ENCODE measurements at places on chromosomes 3 and 15. TPM values are rescaled to one million over a fixed set of nuclear protein-coding genes. Genes with fewer than 3 reads are reported as not detected.

The B3GNT5 gene
- total RNA-seq: 4.1 TPM

The XIRP1 gene
- 0.12 TPM for total RNA-seq

The P3H2 gene
- 95.5 TPM for total RNA-seq

The AHSG gene
- total RNA-seq: not detected

The SHC4 gene
- 1.0 TPM for total RNA-seq

The NME9 gene
- total RNA-seq: not detected

The ISL2 gene
- 4.4 TPM for total RNA-seq

The DGKG gene
- 14.4 TPM for total RNA-seq

DNA sequence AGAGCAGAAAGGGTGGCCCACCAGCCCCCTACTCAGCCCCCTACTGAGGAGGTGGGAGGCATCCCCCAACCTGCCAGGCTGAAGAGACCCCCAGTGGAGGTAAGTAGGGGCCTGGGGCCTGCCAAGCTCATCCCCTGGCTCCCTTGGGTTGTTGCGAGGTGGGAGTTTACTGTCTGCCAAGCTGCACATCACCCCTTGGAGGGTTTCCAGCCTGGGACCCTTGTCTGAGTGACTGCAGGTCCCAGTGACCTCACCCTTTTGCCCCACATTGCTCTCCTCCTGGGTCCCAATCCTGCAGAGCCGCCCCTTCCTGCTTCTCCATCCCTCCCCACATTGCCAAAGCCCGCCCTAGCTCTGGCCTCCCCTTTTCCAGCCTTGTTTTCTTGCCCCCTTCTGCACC, 1.0 kb upstream of the ALS2CL start:
- DNase-seq: no peak

- DNase-seq: peak; percentile 38
These were observed 122.5 kb upstream of the SPRED1 start for GRCh38 chr15:38130205-38130567.

- no peak for DNase-seq
These were observed 158.6 kb upstream of the FEZF2 start for GRCh38 chr3:62531981-62532380.

DNA sequence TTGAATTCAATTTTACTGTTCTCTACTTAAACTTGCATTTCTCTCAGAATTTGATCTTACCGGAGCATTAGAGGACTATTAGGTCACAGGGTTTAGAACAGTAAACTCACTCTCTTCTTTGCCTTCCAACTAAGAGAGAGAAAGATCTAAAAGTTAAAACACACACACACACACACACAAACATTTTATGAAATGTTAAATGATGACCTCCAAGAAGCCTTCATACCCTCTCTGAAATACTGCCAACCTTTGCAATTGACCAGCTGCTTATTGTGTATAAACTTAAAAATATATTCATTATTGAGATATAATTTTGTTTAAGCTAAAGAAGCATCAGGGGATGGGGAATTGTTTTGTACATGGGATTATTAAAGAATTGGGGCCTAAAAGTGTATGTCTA, 15.5 kb upstream of the NR2F2 start:
- DNase-seq: no peak

DNA sequence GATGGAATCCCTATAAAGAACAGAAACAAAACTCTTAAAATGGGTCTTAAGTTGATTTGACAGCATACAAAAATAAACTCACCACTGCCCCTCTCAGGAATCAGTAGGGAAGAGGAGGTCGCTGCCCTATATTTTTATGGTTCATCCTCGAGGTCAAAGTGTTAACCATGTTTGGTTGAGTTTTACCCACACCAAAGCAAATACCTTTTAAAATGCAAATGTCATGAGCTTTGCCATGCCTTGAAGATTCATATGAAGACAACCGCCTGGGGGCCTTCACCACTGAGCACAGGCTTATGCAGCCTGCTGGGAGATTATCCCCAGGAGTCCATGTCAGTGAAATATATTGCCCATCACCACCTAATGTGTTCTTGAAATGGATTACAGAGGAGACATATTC, 66.1 kb downstream of the GLB1 start:
- no peak for DNase-seq

- peak; percentile 26 for DNase-seq
These were observed 28.7 kb upstream of the ZNF148 start for GRCh38 chr3:125403789-125404188.
